ENCODE measurements at places on chromosomes 7 and 10.

GRCh38 chr10:17022466-17022825 is 107.2 kb downstream of the CUBN start:
- no peak for DNase-seq

- DNase-seq: no peak
These were observed 60.6 kb upstream of the AKR1E2 start for GRCh38 chr10:4765428-4765827.

DNA sequence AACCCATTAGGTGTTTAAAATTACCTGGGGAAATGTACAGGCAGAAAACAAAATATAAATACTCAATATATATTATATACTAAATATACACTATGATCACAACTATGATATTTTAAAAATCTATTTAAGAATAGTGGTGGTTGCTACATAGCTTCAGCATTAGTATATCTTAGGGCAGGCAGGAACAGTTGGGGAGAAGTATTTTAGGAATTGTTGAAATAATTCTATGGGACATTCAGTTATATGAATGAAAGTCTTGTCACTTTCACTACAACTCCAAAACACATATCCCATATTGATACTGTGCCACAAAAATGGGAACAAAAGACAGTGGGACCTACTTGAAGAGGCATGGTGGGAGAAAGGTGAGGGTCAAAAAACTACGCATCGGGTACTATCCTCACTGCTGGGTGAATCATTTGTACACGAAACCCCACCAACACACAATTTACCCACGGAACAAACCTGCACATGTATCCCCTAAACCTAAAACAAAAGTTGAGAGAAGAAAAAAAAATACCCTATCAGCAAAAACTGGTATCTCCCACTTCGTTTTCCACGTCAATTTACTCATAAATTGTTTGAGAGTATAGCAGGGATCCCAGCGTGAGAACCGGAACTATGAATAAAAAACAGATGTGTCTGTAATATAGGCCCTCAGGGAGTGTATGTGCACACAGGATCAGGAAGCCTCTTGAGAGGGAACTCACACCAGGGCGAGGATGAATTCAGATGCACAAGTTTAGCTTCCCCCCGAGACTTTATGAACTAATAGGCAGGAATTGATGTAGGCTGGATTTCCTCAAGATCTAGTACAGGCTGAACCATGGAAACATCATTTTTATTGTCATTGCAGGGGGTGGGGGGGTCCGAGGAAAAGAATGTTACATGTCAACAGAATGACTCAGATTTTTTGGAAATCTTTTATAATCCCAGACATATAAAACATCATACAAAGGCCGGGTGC is 16.2 kb downstream of the SLC16A12 start:
- DNase-seq: peak; percentile 55

- DNase-seq: no peak
These were observed 6.5 kb downstream of the PTF1A start for GRCh38 chr10:23198610-23198939.

GRCh38 chr10:116826803-116827202 is 22.5 kb upstream of the ENO4 start:
- DNase-seq: no peak

DNA sequence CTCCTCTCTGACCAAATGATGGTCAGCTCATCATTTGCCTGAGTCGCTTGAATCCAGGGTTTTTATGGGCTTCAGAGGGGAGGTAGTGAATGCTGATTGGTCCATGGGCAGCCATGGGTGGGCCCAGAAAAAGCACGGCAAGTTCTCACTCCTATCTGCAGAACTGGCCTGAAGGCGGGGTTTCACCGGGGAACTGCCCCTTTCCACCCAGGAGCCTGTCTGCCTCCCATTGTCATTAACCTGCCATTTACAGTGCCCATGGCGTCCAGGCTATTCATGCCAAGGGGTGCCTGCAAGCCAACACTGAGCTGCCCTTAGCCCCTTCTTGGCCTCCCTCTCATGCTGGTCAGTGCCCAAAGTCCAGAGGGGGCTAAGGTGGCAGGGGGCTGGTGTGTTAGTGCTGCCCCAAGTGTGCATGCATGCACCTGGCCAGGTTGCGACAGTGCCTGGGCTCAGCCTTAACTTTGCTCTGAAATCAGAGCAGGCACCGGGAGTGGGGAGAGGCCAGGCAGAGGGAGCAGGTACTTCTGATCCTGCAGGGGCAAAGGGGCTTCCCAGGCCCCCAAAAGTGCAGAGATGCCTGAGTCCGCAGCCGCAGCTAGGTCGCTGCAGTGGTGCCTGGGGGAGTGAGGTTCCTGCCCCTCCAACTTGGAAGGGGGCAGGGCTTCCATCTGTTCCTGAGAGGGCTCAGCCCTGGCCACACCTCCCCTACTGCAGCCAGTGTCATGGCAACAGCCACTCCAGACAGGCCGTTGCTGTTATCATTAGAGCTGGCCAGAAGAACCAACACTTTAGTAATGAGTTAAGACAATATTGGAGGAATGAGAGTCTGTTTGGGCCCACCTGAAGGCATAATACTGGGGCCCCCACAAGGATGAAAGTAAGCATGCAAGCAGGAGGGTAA is 561.6 kb downstream of the GRM8 start:
- DNase-seq: no peak

Measured in heart left ventricle (tissue), 16 donors.